COLO829 (cell line): ENCODE measurements at places on chromosomes 11 and 22.

DNA sequence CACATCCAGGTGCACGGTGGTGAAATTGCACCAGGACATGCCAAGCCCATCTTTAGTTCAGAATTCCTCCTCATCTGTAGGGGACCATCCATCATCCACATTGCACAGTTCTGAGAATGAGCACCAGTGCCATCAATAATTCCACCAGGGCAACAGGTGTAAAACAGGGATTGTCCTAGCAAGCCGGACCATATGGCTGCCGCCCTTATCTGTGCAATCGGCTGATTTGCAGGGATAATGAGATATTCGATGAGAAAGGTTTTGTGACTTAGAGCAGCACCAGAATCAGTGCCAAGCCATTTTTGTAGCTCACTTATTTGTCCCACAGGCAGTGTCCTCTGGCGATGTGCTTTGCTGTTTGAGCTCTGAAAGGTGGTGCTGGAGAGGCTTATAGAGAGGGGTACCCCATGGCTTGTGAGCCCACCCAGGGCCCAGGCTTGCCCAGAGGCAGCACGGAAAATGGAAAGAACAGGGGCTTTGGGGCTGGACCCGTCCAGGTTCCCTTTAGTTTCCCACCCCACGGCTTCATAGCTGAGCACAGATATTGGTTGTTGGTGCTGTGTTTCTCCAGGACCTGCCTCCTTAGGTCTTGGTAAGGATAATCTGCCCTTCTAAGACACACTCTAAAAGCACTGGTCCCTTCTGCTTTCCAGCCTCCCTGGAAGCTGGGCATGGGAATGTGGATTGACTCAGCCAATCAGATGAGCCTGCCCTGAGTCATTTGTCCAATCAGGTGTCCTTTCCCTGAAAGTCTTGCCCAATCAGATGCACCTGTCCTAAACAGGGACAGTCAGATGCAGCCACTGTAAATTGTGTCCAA, 84.0 kb upstream of the SHANK2 start:
- no peak for DNase-seq

DNA sequence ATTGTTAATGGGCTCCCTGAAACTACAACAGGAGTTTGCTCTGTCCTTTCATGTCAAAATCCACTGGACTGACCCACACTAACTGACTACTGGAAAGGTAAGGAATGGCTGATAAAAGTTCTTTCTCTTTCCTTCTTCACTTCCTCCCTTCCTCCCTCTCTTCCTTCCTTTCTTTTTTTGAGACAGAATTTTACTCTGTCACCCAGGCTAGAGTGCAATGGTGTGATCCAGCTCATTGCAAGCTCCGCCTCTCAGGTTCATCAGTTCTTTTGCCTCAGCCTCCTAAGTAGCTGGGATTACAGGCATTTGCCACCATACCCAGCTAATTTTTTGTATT, 85.2 kb downstream of the IGLL1 start:
- DNase-seq, result no peak

- DNase-seq, result no peak
These were observed 2.6 kb downstream of the KCNQ1 start for GRCh38 chr11:2447253-2447950.

GRCh38 chr11:68756171-68756766, 4.9 kb upstream of the TESMIN start:
- DNase-seq, result no peak

DNA sequence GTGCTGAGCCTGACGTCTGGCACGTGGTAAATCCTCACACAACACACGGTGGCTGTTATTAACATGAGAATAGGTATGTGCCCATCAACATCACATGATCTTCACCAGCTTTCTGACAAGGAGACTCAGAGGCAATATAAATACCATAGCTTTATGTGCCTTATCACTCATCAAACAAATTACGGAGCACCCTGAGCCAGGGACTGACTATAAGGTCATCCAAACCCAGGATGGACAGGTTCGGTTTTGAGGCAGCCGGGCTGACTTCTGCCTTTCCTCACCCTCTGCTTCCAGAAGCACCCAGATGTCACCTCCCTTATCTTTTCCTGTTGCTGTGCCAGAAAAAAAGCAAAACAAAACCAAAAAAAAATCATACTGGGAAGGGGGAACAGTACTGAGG, 5.7 kb upstream of the PLAAT3 start:
- DNase-seq, result no peak

- DNase-seq, result no peak
These were observed 850.0 kb downstream of the TBC1D22A start for GRCh38 chr22:47612311-47612910.

- no peak for DNase-seq
These were observed 779.5 kb downstream of the METTL15 start for GRCh38 chr11:28887681-28888080.

GRCh38 chr22:21837248-21837979, 30.0 kb downstream of the MAPK1 start:
- peak; percentile 82 for DNase-seq

GRCh38 chr22:29433856-29434255, 4.5 kb upstream of the RFPL1 start:
- DNase-seq, result no peak

DNA sequence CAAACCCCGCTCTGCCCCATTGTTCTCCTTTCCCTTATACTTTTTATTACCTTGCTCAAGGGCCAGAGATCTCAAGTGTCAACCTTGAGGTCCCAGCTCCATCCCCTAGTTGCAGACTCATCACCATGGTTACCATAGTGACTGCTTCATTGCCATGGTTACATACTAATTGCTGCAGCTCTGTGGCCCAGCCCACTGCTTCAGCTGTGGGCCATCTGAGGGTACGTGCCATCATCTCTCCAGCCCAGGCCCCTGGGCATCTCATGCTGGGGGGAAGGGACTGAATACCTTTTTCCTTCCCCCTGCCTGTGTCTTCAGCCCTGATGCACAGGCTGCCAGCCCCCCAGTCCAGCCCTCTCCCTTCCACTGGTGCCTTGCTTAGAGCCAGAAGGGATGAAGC, 22.2 kb downstream of the TREH start:
- DNase-seq, result no peak

DNA sequence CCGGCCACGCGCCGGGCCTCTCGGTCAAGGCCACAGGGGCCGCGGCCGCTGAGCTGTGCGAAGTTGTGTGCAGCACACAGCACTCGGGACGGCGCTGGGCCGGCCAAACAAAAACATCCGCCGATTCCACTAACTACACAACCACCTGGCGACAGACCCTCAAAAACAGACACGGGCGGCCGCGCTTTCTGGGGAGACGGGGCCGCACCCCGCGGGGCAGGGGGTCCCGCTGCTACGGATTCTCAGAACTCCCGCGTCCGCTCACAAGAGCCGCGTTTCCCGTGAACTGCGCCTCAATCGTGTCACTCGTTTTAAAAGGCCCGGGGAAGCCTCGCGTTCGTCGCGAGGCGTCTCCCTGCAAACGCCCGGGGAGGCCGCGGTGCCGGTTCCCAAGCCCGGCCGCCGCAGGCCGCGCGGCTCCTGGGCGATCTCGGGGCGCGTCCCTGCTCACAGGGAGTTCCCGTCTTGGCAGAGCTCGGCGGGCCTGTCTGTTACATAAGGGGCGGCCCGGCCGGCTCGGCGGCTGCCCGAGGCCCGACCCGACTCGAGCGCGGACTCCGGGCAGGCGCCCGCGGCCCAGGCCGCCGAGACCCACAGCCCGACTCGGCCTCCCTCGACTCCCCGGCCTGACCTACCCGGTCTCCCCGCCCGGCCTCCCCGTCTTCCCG, 936 bp downstream of the BRD1 start:
- DNase-seq, result no peak

DNA sequence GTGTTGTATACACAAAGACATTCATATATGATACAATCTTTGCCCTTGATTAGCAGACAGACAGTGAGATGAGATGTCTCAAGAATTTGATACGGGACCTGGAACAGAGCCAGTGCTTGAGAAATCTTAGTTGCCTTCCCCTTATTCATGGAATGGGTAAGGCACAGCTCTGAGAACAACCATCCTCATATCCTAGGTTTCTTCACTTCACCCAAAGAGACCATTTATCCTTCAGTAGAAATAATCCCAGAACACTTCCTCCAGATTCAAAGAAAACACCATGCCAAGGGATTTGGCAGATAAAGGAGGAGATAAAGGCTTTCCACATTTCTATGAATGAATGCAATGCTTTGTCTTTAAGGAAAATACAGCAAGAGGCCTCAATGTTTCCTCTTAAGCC, 8.8 kb upstream of the IZUMO1R start:
- DNase-seq, result peak; percentile 74

DNA sequence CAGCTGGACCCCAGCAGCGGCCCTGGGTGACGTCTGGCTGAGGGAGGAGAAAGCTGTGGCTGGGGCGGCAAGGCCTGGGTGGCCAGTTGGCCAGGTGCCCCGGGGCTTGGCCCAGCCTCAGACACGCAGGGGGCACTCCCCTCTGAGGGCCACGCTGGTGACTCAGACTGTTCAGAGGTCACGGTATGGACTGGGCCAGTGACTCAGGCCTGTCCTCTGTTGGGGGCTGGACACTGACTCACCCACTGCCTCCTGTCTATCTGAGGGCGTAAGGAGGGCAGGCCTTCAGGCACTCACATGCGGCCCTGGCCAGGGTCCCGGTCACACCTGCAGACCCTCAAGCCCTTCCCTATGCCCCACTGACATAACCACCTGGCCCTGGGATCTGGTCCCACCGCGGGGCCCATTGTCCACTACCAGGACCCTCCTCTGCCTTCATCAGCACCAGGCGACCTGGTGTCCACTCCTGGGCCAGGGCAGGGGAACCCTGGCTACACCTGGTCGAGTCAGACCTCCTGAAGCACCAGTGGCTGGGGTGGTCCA, 3.7 kb upstream of the MUC5AC start:
- peak; percentile 48 for DNase-seq

DNA sequence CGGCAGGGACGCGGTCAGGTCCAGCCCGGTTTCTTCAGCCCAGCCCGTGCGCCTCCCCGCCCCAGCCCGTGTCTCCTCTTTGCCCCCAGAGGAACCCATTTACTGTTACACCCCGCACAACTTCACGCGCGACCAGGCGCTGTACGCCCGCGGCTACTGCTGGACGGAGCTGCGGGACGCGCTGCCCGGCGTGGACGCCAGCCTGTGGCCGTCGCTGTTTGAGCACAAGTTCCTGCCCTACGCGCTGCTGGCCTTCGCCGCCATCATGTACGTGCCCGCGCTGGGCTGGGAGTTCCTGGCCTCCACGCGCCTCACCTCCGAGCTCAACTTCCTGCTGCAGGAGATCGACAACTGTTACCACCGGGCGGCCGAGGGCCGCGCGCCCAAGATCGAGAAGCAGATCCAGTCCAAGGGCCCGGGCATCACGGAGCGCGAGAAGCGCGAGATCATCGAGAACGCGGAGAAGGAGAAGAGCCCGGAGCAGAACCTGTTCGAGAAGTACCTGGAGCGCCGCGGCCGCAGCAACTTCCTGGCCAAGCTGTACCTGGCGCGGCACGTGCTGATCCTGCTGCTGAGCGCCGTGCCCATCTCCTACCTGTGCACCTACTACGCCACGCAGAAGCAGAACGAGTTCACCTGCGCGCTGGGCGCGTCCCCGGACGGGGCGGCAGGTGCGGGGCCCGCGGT, 6.5 kb downstream of the PANX2 start:
- no peak for DNase-seq

DNA sequence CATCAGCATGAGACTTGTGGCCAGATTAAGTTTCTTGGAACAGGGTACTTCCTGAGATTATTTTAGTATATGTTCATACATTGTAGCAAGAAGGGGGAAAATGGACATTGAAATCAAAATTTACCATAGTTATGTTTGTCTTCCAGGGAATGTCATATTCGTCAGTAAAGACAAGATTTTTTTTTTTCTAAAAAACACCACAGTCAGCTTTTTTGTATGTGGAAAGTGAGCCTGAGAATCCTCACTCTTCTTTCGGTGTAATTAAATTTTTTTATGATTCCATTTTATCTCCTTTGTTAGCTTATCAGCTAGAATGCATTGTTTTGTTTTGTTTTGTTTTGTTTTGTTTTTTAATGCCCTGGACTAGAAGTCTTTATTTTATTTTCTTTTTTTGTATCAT, 31.5 kb upstream of the LIPT2 start:
- DNase-seq, result no peak

- no peak for DNase-seq
These were observed 54.2 kb downstream of the PACSIN2 start for GRCh38 chr22:42960531-42961399.

DNA sequence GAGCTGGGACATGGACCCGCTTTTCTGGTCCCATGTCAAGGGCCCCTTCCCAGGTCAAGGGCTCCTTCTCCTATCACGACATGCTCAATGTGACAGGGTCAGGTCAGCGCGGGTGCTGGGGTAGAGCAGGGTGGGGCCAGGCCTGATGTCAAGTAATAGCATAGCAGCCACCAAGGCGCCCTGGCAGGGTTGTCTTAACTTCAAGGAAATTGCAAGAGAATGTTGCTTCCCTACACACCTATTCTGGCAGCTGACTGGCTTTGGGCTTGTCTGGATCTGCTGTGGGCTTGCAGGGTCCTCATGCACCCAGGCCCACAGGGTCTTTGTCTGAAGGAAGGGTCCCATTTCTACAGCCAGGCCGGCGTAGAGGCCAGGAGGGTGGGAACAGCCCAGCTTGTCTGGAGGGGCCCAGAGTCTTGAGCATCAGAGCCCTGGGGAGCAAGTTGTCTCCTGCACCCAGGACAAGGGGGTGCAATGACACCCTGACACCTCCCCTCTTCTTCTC, 71.4 kb downstream of the BUD13 start:
- DNase-seq, result no peak

DNA sequence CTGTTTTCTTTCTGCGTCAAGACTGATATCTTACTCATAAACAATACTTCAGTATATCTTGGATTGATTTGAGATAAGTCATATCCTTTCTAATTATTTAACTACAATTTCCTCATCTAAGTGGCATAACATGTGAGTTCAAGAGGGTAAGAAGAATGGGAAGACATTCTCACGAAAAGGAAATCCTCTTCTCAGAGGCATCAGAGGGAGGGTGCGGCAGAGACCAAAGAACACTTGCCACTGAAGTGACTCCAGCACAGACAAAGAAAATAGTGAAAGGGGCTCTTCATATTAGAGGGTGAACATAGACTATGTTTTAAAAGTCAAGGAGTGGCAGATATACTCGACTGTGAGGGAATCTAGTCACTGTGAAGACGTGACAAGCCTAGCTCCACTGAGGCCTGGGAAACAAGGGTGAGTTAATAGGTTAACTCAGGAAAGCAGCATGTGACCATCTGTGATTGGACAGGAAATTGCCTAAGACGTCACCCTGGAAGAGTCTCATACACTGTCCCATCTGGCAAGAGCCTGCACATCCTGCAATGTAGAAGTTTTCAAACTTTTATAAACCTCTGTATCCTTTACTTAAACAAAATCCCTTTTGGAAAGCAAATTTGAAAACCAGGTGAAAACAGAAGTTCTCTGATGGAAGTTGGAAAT, 1.9 kb upstream of the MMP1 start:
- no peak for DNase-seq

- DNase-seq, result no peak
These were observed 234.3 kb downstream of the TBC1D22A start for GRCh38 chr22:46996595-46997310.

GRCh38 chr11:19220903-19221724, 19.3 kb upstream of the CSRP3 start:
- DNase-seq, result no peak
